H4 (cell line): ENCODE measurements at places on chromosomes 4 and X. TPM values are rescaled to one million over a fixed set of nuclear protein-coding genes. Genes with fewer than 3 reads are reported as not detected.

Gene DCAF12L2
- not detected in 2 replicates for total RNA-seq

Gene CCDC160
- total RNA-seq: 0.15 and 0.27 TPM in 2 replicates

Gene TMSB4X
- 6,124 and 7,364 TPM in 2 replicates for total RNA-seq

Gene FAM47B
- not detected in 2 replicates for total RNA-seq

Gene SPINK2
- total RNA-seq: 0.45 TPM in 1 of 2 replicates, not detected in the other

Gene SSX4
- total RNA-seq: not detected in 2 replicates

Gene AMOT
- 4.3 and 6.7 TPM in 2 replicates for total RNA-seq

Gene KIF4A
- total RNA-seq: 37.5 TPM in 2 replicates

Gene NXF2B
- total RNA-seq: 0.15 TPM in 1 of 2 replicates, not detected in the other

DNA sequence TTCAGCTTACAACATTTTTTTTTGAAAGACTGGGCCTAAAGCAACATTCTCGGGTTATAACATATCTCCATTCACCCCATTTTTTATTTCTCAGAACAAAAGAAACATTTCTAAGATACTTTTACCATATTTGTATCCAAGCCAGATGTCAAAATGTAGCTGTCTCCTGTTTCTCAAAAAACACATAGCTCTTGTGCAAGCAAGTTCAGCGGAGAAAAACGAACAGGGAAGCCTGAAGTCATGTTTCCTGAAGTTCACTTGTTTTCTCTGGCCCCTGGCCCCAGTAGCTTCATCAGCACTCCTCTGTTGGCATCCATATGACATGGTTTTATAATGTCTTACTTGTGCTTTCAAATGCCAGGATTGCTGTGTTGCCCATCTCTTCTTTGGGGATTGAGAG, 218.2 kb downstream of the BANK1 start:
- DNase-seq: no peak

GRCh38 chrX:23759821-23760220, 16.7 kb upstream of the ACOT9 start:
- DNase-seq: no peak

DNA sequence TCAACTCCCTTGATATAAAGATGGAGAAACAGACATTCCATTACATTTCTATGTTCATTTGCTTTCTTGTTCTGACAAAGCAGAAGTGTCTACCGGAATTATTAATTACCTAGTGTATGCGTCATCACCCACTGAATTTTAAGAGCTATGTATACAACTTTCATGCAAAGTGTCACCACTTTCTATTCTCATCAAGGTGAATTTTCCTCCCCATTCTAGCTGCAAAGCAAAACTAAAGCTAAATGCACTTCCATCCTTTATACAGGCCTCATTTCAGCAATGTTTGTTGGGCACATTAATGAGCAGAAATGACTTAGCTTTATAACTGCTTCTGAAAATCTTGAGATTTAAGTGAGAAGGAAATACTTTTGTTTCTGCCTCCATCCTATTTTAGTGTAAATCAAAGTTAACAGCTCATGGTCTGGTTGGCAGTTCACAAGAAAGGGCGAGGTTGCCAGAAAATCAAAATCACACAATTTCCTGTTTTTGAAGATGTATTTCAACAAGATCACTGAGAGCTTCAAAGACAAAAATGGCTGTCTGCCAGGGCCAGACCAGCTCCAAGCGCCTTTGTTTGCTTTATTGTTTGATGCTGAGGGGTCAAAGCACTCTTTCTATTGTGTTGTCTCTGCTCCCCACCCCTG, 7.2 kb upstream of the FAM9C start:
- no peak for DNase-seq

GRCh38 chr4:173403051-173403450, 4.1 kb upstream of the SCRG1 start:
- DNase-seq: no peak

DNA sequence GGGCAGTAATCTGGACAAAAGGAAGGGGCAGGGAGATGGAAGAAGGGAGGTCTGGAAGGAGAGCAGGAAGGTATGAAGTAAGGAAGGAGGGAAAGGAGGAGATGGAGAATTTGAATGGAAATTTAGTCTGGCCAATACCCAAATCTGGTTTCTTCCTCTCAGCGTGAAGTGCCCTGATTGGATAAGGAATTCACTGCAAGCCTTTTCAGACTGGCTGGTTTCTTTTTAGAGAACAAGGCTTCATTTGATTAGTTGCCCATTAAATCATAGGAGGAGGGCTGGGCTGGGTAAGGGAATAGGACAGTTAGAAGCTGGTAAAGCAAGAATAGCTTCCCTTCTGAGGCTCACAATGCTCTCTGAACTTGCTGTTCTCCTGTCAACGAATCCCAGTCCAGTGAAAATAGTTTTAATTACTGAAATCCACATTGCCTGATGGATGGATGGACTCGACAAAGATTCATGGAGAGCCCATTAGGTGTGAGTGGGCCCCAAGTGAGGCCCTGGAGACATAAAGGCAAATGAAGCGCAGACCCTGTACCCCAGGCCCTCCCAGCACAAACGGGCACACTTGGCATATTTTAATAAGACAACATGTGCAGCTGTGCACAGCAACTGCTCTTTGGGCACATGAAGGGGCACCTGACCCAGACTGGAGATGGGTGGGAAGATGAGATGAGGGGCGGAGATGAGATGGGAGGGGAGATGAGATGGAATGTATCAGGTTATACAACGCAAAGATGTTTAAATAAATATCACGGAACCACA, 347.1 kb upstream of the GATB start:
- DNase-seq: no peak

GRCh38 chr4:87017580-87018342, 83.0 kb downstream of the AFF1 start:
- no peak for DNase-seq

DNA sequence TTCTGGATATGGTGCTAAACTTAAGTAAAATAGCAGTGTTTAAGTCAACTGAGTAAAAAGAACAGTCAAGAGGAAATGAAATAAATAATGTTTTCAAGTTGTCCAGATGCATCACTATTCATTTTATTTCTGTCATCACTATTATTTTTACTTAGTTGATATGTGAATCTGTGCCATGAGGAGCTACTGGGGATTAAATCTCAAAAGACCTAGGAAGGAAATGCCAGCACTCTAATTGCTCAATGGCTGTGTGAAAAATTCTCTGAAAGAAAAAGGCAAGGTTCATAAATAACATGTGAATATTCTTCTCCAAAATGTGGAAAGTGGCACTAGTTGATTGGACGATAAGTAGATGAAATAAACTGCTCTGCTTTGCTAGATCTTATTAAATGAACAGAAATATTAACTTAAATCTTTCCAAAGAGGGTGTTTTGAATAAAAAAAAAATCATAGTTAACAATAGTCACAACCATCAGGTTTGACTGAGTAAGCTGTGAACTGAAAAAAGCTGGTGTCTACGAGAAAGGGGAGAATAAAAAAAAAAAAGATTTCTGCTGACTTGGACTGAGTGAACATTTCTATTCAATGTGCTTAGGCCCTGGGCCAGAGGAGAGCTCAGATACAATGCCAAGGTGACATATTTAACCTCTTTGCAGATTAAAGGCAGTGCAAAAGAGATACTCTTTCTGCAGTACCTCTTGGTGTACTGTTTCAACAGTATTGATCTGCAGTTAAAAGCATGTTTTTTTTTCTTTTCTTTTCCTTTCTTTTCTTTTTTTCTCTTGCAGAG, 1.6 kb downstream of the SPARCL1 start:
- DNase-seq: no peak

DNA sequence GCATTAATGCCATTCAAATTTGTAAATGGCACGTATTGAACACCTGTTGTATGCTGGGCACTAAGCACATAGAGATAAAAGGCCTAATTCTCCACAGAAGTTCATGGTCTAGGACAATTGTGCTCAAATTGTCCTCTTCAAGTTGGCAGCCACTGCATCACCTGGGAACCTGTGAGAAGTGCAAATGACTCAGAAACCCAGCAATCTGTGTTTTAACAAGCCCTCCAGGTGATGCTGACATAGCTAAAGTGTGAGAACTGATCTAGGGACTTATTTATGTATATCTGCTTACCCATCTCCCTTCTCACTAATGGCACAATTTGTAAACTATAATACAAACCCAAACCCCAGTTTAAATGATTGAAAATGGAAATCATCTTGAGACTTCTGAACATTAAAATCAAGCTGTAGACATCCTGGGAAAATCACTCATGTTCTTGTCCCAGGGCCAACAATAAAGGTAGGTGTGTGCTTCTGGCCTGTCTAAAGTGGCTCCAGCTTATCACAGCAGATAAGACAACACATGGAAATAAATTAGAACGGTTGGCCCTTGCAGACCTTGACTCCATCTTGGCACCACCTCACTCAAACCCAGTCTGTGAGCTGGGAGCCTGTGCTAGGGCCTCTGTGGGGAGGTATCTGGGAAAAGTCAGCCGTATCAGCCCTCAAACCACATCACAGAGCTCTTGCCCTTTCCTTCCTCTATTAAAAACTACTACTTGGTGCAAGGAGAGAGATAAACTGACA, 46.8 kb downstream of the UCHL1 start:
- DNase-seq: no peak

DNA sequence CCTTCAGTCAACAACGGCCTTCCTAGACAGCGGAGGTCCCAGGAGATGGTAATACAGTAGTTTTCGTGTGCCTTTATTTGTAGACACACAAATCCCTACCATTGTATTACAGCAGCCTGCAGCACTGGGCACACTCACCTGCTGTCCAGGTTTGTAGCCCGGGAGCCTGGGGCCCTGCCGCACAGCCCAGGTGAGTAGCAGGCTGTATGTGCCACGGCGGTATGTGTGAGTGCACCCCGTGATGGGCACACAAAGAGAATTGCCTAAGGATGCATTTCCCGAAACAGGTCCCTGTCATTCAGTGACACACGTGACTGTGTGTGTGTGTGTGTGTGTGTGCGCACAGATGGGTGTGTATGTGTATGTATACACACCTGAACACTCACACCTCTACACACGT, 8.1 kb upstream of the SLC25A6 start:
- DNase-seq: no peak

DNA sequence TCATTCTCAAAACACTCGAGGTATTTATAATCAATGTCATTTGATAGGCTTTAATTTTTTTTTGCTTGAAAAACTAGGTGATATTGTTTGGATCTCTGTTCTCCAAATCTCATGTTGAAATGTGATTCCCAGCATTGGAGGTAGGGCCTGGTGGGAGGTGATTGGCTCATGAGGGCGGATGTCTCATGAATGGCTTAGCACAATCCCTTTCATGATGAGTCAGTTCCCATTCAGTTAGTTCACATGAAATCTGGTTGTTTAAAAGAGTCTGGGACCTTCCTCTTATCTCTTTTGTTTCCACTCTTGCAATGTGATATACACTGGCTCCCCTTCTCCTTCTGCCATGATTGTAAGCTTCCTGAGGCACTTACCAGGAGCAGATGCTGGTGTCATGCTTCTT, 638.7 kb downstream of the DMD start:
- peak; percentile 2 for DNase-seq

DNA sequence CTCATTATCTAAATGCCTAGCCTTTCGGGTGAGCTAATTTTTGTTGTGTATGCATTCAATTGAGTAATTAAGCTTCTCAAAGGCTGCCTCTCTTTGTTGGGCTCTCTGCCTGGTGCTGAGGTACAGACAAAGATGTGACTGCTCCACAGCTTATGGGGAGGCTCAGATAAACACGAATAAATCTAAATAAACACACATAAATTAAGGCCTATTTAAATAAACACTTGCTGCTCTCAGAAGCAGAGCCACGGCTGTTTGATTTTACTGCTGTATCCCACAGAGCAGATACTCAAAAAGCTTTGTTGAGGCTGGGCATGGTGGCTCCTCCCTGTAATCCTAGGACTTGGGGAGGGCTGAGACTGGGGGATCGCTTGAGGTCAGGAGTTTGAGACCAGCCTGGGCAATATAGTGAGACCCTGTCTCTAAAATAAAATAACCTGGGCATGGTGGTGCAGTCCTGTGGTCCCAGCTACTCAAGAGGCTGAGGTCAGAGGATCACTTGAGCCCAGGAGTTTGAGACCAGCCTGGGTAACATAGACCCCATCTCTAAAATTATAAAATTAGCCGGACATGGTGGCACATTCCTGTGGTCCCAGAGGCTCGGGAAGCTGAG, 8.4 kb upstream of the CD99 start:
- peak; percentile 77 for DNase-seq

- DNase-seq: no peak
Measured at GRCh38 chrX:70494441-70494840, 49.8 kb downstream of the DLG3 start.

- DNase-seq: no peak
Measured at GRCh38 chrX:15087747-15088146, 182.1 kb downstream of the ASB9 start.

GRCh38 chrX:331151-331824, 12.7 kb upstream of the GTPBP6 start:
- DNase-seq: no peak

GRCh38 chr4:3388471-3389232, 53.1 kb upstream of the HGFAC start:
- DNase-seq: no peak

- DNase-seq: peak; percentile 30
Measured at GRCh38 chrX:143632625-143633410, 3.1 kb downstream of the SLITRK4 start.

DNA sequence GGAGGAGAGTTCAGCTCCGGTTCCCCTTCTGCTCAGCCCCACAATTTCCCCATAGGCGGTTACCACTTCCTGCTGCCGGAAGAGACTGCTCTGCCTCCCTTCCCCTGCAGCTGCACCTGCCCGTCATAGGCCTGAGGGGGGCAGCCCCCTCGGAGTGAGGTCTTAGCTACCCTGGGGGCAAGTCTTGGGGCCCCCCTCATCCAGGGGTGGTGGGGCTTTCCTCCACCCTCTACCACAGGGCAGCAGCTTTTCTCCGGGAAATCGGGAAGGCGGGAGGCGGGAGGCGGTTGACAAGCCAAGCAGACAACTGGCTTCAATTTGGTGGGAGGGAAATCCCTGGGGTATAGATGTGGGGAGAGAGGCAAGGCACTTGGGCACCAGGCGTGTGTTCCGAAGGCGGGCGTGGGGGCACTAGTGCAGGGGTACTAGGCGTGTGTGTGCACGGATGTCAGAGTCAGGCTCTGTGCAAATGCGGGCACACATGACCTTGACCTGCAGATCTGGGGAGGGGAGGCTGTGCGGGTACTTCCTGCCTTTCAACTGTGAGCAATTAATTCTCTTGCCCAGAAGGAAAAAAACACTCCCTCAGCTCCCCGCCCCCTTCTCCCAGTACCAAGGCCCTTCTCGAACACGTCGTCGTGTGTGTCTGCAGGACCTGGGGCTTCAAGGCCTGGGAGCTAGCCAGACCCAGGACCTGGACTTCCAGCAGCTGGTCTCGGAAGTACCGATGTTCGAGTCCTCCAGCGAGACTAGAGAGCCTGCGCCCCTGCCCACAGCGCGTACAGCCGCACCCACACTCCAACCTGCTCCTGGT, 1.0 kb upstream of the ARHGAP4 start:
- DNase-seq: no peak

DNA sequence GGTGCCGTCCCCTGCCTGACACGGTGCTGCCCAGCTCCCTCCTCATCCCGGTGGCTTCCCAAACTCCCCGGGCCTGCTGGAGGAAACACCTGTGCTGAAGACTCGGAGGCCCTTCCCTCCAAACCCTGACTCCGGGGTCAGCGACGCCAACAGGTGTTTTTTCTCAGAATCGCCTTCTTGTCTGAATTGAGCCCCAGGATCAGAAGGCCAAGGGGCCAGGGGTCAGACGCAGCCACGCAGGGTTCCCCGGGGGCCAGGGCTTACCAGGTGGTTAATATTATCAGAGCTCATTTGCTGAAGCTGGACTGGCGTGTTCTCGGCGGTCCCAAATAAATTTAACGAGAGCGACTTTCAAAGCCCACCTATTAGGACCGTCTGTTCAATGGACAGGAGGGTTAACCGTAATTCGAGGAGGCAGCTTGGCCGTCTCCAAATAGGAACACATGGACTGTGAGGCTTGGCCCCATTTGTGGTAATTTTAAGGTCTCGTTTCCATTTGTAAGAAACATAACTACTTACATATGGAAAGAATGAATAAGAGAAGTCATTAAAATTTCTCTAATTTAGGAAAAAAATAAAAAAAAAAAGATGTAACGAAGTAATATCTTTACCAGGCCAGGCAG, 239.3 kb downstream of the CRLF2 start:
- no peak for DNase-seq
